ENCODE measurements at places on chromosomes 7 and 10. TPM values are rescaled to one million over a fixed set of nuclear protein-coding genes. Genes with fewer than 3 reads are reported as not detected.

The LRMDA gene
- not detected for total RNA-seq

- H3K27me3 ChIP-seq, result no peaks in the 10 kb centered on the region
- peaks cover 2% of the 10 kb centered on the region for H3K36me3 ChIP-seq
- no peaks in the 10 kb centered on the region for H3K4me1 ChIP-seq
- H3K4me3 ChIP-seq, result no peak overlapping the region
These were observed 380.5 kb upstream of the AUTS2 start for GRCh38 chr7:69217516-69218350.

GRCh38 chr10:60430836-60431597, 41.3 kb upstream of the ANK3 start:
- no peaks in the 10 kb centered on the region for H3K36me3 ChIP-seq
- no peak overlapping the region for H3K27ac ChIP-seq
- no peak for DNase-seq
- no peaks in the 10 kb centered on the region for H3K4me1 ChIP-seq
- H3K4me3 ChIP-seq, result no peak overlapping the region

The MEPCE gene
- 50.2 TPM for total RNA-seq

GRCh38 chr7:44100458-44101302, 3.5 kb upstream of the AEBP1 start:
- H3K27me3 ChIP-seq, result peaks cover 25% of the 10 kb centered on the region
- H3K36me3 ChIP-seq, result no peaks in the 10 kb centered on the region
- H3K4me3 ChIP-seq, result no peak overlapping the region
- H3K4me1 ChIP-seq, result peaks cover 28% of the 10 kb centered on the region

The CREB5 gene
- total RNA-seq, result not detected

- no peaks in the 10 kb centered on the region for H3K36me3 ChIP-seq
- no peak overlapping the region for H3K27ac ChIP-seq
- no peaks in the 10 kb centered on the region for H3K4me1 ChIP-seq
- DNase-seq, result no peak
These were observed 627.9 kb downstream of the PARD3 start for GRCh38 chr10:34187201-34187600.

The LAMB4 gene
- not detected for total RNA-seq

- H3K36me3 ChIP-seq, result no peaks in the 10 kb centered on the region
- no peaks in the 10 kb centered on the region for H3K4me1 ChIP-seq
- no peak overlapping the region for H3K27ac ChIP-seq
- peaks cover 14% of the 10 kb centered on the region for H3K27me3 ChIP-seq
- no peak overlapping the region for H3K4me3 ChIP-seq
These were observed 487.2 kb downstream of the RPS24 start for GRCh38 chr10:78520737-78521430.

The CNNM1 gene
- total RNA-seq, result not detected

DNA sequence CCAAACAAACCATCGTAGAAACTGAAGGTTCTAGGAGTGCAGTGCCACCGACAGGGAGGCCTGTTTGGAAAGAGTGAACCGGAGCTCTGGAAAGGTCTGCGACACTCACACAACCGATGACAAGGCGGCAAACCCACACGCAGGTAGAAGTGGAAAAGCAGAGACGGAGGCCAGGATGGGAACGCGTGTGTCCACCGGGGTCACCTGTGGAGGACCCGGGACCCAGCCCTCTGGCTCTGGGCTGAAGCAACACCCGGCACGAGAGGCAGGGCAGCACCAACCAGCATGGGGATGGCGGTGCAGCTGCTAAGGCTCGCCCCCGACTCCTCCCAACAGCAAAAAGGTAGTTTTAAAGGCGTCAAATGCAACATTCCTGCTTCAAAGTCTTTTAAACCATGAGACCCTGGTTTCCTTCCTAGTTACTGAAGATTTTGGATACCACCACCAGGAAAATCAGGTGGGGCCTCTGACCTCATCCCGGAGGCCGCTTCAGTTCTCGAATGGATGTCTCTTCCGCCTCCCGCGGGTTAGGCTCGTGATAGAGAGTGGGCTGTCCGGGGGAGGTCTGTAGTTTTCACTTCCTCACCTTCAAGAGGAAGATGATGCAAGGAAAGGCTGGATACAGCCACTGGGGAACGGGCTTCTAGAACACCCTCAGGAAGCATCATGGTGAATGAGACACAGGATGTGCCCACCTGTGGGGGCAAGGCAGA, 115.5 kb downstream of the SMURF1 start:
- no peak overlapping the region for H3K4me3 ChIP-seq
- peaks cover 7% of the 10 kb centered on the region for H3K36me3 ChIP-seq
- H3K27me3 ChIP-seq, result no peaks in the 10 kb centered on the region
- DNase-seq, result no peak
- H3K4me1 ChIP-seq, result no peaks in the 10 kb centered on the region

- H3K4me3 ChIP-seq, result no peak overlapping the region
- DNase-seq, result no peak
- no peak overlapping the region for H3K27ac ChIP-seq
- H3K27me3 ChIP-seq, result peaks cover 6% of the 10 kb centered on the region
These were observed 222.8 kb upstream of the IMMP2L start for GRCh38 chr7:111785076-111785475.

- peaks cover 18% of the 10 kb centered on the region for H3K4me1 ChIP-seq
- H3K27ac ChIP-seq, result no peak overlapping the region
- DNase-seq, result no peak
- peaks cover 2% of the 10 kb centered on the region for H3K27me3 ChIP-seq
These were observed 56.5 kb downstream of the KIAA1549 start for GRCh38 chr7:138924501-138925225.

DNA sequence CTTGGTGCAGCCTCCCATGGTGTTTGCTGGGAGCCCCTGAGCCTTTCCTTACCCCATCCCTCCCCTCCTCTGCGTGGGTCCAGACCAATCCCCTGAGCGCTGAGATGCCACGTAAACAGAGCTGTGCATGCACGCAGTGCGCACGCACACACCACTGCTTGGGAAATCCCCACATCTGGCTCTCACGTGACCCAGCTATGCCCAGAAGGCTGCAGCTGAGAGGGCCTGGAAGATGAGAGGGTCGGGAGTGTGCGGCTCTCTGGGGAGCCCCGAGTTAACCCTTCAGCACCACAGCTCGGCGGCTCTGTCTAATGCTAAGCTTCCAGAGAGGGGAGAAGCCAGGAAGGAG, 177.2 kb downstream of the SH3PXD2A start:
- no peaks in the 10 kb centered on the region for H3K27me3 ChIP-seq
- peaks cover 17% of the 10 kb centered on the region for H3K4me1 ChIP-seq
- H3K27ac ChIP-seq, result peak overlapping the region; percentile 85
- H3K4me3 ChIP-seq, result peak overlapping the region; percentile 68
- H3K36me3 ChIP-seq, result no peaks in the 10 kb centered on the region

GRCh38 chr10:94630017-94630688, 53.4 kb upstream of the CYP2C18 start:
- DNase-seq, result no peak
- H3K4me3 ChIP-seq, result no peak overlapping the region
- no peak overlapping the region for H3K27ac ChIP-seq
- H3K27me3 ChIP-seq, result no peaks in the 10 kb centered on the region

DNA sequence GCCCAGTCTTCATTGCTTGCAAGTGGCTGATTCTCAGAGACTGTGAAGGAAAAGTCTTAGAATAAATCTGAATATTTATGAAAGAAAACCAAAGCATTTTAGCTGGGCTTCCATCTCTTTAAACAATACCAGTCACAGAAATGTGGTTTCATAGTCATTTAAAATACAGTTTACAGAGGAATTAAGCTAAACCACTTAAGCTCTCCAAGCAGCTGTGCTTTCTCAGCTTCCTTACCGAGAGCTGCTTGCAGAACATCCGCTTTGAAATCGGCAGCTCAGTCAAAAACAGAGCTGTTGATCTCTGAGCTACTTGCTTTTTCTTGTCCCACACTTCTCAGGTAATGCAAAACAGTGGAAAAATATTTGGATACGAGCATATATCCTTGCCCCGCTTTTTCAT, 134.5 kb downstream of the DYNC1I1 start:
- no peak overlapping the region for H3K27ac ChIP-seq
- no peak overlapping the region for H3K4me3 ChIP-seq
- DNase-seq, result no peak
- H3K27me3 ChIP-seq, result peaks cover 19% of the 10 kb centered on the region
- no peaks in the 10 kb centered on the region for H3K4me1 ChIP-seq
- H3K36me3 ChIP-seq, result no peaks in the 10 kb centered on the region

DNA sequence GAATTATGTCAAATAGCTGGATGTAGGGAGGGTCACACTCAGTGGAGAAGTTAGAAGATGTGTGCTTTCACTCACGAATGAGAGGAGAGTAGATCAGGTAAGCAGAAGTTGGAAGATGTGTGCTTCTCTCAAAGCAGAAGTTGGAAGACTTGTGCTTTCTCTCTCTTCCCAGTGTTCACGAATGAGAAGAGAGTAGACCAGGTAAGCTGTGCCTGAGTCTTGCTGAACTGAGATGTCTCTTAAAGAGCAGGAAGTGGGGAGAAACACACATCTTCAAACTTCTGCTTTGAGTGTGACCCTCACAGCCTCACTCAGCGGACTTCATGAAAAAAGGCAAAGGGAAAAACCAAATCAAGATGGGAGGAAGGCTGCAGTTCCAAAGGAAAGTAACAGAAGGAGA, 7.0 kb upstream of the TMEM243 start:
- H3K4me3 ChIP-seq, result no peak overlapping the region
- H3K36me3 ChIP-seq, result no peaks in the 10 kb centered on the region
- H3K27ac ChIP-seq, result no peak overlapping the region
- no peak for DNase-seq
- peaks cover under 1% of the 10 kb centered on the region for H3K27me3 ChIP-seq
- H3K4me1 ChIP-seq, result peaks cover 14% of the 10 kb centered on the region

DNA sequence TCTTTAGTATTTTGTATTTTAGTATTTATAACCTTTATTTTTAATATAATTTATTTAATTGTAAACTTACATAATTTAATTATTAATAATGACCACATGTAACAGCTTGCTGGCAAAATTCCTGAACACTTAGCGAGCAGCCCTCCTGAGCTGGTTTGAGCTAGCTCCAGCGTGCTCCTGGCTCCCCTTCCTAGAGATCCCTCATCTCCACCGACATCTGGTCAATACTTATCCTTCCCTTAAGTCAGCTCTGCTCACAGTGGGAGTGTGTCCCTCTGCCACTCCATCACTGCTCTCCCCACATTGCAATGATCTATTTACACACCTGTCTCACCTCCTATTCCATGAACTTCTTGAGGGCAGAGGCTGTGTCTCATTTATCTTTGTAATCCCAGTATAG, 20.6 kb upstream of the TBXAS1 start:
- H3K4me1 ChIP-seq, result peaks cover 10% of the 10 kb centered on the region
- H3K27ac ChIP-seq, result no peak overlapping the region
- H3K4me3 ChIP-seq, result no peak overlapping the region
- no peaks in the 10 kb centered on the region for H3K36me3 ChIP-seq
- no peak for DNase-seq

- H3K36me3 ChIP-seq, result no peaks in the 10 kb centered on the region
- no peak overlapping the region for H3K4me3 ChIP-seq
- no peaks in the 10 kb centered on the region for H3K4me1 ChIP-seq
- DNase-seq, result no peak
- no peaks in the 10 kb centered on the region for H3K27me3 ChIP-seq
These were observed 35.6 kb upstream of the ADAM12 start for GRCh38 chr10:126423732-126424491.

- H3K4me1 ChIP-seq, result no peaks in the 10 kb centered on the region
- no peak overlapping the region for H3K27ac ChIP-seq
- no peak for DNase-seq
- peaks cover 22% of the 10 kb centered on the region for H3K27me3 ChIP-seq
These were observed 116.1 kb upstream of the CDCA7L start for GRCh38 chr7:22061775-22062174.

DNA sequence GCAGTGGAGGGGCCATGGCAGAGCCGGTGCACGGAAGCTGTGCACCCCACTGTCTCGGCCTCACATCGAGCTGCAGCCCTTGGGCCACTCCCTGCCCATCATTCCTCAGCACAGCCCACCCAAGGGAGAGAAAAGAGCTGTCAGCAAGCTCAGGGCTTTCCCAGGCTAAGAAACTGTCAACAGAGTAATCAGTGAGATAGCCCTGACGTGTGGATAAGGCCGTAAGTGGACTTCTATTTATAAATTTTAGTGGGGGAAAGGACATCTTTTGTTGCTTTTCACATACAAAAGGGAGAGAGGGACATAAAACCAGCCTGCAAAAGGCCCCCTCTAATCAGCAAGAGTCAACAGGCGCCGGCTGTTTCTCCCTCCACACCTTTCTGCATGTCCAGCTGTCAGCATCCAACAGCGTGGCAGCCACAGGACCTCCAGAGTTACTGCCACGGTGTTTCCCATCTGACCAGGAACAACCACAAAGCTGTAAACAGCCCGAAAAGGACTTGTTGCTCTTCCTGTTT, 56.8 kb upstream of the DDC start:
- H3K27ac ChIP-seq, result no peak overlapping the region
- no peak for DNase-seq
- no peak overlapping the region for H3K4me3 ChIP-seq
- peaks cover 60% of the 10 kb centered on the region for H3K27me3 ChIP-seq
- no peaks in the 10 kb centered on the region for H3K36me3 ChIP-seq
- H3K4me1 ChIP-seq, result no peaks in the 10 kb centered on the region
